Left lung (tissue), 14 donors: ENCODE measurements at places on chromosomes 12 and 14.

DNA sequence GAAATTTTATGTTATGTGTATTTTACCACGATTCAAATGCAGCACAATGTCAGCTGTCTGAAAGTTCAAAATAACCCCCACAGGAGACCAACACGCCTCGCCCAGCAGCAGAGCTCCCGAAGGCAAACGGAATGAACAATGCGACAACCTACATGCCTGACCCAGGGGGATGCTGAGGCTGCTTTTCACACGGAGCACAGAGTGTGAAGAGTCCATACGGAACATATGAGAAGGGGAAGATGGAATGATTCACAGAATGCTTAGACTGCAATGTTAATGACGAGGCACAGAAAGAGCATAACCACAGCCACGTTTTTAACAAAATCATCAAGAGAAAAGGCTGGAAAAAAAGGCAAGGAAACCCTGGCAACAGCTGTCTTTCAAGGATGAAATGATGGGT, 22.6 kb downstream of the ZFYVE21 start:
- DNase-seq, result no peak

DNA sequence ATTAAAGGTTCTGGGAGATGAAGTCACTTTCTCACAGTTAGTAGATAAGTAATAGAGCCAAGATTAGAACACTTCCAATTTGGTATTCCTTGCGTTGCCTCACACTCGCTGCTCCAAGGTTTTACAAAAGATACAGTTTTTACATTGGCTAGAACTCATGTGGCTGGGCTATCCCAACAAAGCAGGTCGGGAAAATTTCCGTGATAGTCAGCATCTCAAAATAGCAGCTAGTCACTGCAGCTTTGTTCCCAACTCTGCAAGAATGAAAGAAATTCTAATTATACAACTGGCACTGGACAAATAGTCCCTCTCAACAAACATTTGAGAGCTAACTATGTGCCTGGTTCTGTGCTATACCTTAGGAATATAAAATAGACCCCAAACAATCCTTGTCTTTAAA, 24.6 kb upstream of the PPP1R12A start:
- no peak for DNase-seq

DNA sequence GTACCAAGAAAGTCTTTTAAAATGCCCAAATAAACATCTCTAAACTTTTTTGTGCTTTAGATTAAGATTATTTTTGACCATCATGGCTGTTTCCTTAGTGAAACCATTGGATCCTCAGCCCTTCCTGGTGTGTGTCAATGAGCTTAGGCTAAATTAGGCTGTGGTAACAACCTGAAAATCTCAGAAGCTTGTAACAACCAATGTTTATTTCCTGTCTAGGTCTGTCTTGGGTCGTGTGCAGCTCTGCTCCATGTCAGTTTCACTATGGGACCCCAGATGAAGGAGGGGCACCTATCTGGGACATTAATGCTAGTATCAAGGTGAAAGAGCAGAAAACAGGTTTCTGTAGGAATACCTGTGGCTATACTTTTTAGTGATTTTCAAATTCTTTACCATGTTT, 49.9 kb downstream of the KCNMB4 start:
- DNase-seq, result no peak

GRCh38 chr12:5593086-5593485, 161.2 kb downstream of the NTF3 start:
- no peak for DNase-seq

DNA sequence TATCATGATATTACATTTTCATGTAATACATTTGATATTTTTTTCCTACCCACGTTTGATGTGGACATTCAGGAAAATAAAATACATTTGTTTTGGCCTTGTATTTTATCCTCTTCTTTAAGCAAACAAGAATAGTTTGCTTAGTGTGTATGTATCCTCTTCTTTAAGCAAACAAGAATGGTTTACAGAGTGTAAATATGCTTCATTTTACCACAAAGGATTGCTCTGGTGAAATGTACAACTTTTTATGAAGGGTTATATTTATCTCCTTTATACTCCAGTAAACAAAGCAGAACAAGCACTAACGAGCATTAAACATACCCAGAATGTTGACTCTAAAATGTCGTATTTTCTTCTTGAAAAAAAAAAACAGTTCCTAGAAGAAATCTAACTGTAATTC, 244.7 kb downstream of the KCNH5 start:
- no peak for DNase-seq

GRCh38 chr12:100359822-100360221, 2.9 kb downstream of the SLC17A8 start:
- DNase-seq, result no peak

GRCh38 chr14:102029956-102030355, 56.9 kb downstream of the HSP90AA1 start:
- DNase-seq, result no peak

DNA sequence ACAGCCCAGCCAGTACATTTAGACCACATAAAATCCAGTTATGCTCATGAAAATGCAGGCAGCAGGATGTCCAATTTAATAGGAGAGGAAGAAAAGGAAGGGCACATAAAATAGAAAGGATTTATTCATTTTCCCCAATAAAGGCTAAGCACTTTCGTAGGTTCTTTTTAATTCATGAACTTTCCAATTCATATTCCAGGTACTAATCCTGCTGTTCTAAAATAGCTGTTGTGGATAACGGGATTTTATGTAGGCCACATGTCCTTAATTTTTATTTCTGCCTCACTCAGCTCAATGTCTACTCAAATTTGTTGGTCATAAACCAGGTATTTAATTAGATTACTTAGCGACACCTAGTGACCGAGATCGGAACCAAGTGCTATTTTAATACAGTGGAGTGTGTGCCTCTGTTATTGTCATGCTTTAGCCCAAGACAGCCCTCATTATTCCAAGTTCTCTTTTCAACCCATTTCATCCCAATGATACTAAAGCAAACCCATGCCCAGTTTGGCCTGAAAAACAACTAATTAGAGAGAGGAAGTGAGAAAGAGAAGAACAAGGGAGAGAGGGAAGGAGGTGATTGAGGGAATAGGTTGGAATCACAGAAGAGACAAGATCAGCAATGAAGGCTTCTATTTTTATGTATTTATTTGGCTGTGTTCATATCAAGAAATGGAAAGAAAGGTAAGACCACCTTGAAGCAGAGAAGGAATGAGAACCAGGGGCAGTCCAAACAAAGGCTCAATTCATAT, 45.9 kb upstream of the IFNG-AS1 start:
- no peak for DNase-seq

DNA sequence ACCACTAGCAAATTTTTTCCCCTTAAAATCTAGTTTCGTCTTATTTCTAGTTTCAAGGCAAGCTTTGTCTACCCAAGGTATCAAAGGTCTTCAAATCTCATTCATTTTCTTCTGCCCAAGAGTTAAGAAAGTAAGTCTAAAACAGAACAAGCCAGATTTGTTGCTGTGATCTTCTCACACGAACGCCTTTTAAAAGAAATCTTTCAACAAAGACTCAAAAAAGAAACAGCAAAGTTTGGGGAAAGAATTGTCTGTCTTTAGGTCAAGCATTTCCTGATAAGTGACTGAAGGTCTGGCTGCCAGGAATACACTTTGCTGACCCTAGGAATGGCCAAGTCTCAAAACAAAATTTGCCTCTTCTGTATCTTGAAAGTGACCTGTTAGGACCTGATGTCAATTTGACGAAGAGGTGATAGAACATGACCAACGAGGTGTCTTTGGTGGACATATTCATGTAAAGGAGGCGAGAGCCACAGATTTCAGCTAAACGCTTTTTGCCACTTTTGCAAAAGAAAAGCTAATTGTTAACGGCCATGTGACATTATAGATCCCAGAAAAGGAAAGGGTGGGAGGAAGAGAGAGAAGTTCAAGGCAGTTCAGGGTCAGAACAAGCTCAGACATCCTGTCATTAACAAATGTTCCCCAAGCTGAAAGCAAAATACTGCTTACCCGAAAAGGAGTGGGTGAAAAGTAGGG, 1.7 kb downstream of the CDK17 start:
- DNase-seq, result no peak

GRCh38 chr12:132456944-132457495, 32.9 kb upstream of the FBRSL1 start:
- DNase-seq, result no peak

GRCh38 chr12:122336015-122336946, 70.0 kb upstream of the VPS33A start:
- no peak for DNase-seq

DNA sequence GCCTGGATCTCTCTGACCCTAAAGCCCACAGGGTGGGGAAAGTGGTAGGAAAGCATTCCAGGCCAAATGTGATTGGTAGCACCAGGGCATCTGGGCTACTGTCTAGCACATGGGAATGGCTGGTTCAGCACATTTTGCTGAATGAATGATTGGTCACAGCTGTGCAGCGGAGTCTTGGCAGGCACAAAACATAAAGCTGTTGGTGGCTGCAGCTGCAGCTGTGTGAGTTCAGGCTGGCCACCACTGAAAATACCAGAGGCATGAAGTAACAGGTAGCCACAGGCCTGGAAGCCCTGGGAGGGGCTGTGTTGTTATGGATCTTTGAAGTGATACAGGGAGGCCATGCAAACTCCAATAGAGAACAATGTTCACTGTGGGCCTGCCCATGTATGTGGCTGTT, 72.7 kb downstream of the MYRFL start:
- peak; percentile 66 for DNase-seq

DNA sequence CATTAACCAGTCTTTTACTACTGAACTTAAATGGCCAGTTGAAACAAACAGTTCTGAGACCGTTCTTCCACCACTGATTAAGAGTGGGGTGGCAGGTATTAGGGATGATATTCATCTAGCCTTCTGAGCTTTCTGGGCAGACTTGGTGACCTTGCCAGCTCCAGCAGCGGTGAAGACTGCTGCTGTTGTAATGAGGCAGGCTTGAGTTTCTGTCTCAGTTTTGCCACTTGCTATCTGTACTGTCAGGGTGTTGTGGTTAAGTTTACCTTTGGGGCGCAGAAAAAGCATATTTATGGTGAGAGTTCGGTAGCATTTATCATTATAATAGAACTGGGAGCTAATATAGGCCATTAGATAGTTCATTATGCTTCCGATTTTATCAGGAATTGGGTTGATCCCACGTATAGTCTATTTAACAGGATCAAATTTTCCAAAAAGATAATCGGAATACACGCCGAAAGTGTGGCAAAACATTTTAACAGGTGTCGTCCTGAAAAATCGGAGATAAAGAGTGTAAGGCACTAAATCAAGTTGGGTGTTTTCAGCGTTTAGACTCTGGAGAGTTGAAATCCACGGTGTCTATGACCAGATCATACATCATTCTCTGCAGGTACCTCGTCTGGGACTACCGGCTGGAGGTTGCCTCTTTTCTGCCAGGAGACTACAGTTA, 688 bp upstream of the NECAP1 start:
- DNase-seq, result no peak

- no peak for DNase-seq
Observed at GRCh38 chr12:40238266-40238902, 13.6 kb downstream of the LRRK2 start.

DNA sequence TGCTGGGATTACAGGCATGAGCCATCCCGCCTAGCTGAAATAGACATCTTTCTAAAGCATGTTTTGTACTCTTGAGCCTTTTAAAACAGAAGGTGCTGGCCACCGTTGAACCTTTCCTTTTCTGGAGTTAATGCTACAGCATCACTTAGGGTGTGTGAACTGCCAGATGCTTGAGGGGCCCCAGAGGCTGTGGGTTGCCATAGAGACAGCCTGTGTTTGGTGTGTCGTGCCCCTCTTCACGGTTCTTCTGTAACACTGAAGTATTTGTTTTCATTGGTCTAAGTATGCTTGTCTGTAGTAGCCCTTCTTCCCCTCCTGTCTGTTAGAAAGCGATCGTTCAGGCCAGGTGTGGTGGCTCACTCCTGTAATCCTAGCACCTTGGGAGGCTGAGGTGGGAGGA, 30.8 kb downstream of the PLEKHG3 start:
- DNase-seq, result no peak

- no peak for DNase-seq
Observed at GRCh38 chr12:25864306-25865276, 93.9 kb upstream of the RASSF8 start.

DNA sequence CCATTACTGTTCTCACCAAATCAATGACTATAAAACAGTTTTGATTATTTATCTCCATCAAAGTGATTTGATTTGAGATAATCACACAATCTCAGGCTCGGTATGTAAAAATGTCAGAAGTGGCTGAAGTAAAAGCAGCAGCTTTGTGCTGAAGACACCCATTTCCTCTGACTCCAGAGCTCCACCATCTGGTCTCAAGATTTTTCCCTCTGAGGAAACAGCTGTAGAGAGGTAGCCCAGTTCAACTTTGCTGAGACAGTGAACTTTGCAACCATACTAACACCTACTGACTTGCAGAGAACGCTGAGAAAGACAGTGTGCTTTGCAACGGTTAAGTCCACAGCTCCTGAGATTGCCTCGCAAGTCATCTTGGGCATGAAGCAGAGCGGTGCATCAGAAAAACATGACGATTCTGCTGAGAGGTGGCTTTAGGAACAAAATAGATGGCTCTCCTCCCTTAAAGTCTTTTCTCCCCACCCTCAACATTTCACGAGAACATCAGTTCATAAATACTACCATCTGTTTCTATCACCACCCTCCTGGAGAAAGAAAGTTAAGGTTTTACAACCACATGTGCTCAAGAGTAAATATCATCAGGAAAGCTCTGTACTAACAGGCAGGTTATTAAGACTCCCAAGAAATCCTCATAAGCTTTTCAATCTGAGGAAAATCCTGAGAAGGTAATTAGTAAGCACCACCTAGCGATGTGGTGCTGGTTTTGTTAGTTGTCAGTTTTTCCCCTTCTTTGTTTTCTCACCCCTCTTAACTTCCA, 34.8 kb downstream of the HIGD1C start:
- DNase-seq, result no peak

- DNase-seq, result no peak
Observed at GRCh38 chr14:62002642-62003041, 240.4 kb downstream of the SNAPC1 start.

GRCh38 chr12:32574585-32574984, 104.5 kb upstream of the DNM1L start:
- DNase-seq, result no peak

GRCh38 chr14:20681348-20682126, 2.8 kb upstream of the RNASE4 start:
- DNase-seq, result peak; percentile 88

DNA sequence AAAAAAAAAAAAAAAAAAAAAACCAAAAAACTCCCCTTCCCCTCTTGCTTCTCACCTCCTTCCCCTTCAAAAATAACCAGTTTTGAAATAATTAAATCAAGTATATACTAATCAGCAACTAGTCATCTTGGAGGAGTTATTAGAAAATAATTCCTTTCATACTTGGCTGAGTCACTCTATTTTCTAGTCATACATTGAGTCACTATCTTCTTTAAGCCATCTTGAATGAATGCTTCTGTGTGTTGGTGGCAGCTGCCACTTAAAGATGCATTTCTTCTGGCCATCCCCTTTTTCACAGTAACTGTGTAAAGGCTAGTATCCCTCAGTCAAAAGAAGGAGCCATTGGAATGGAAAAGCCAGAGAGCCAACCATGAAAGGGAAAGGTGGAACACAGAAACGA, 84.2 kb upstream of the TMEM263 start:
- no peak for DNase-seq

- DNase-seq, result no peak
Observed at GRCh38 chr12:91538418-91538817, 355.8 kb upstream of the DCN start.

- no peak for DNase-seq
Observed at GRCh38 chr12:26245175-26245942, 50.0 kb downstream of the SSPN start.

GRCh38 chr14:51219473-51220448, 20.3 kb upstream of the TMX1 start:
- no peak for DNase-seq

GRCh38 chr12:87883806-87884205, 145.4 kb downstream of the C12orf50 start:
- DNase-seq, result no peak

- DNase-seq, result no peak
Observed at GRCh38 chr12:87921621-87922020, 107.6 kb downstream of the C12orf50 start.

GRCh38 chr12:2251526-2252209, 198.9 kb downstream of the CACNA1C start:
- DNase-seq, result no peak
